ENCODE measurements at places on chromosomes 5 and 9. TPM values are rescaled to one million over a fixed set of nuclear protein-coding genes. Genes with fewer than 3 reads are reported as not detected.
A peak's percentile ranks its signal among the peaks of the same experiment; 100 is the strongest.

GRCh38 chr5:116998024-116998423 is 423.4 kb upstream of the SEMA6A start:
- DNase-seq, result no peak

GRCh38 chr5:98911280-98912040 is 17.3 kb downstream of the CHD1 start:
- peak; percentile 9 for DNase-seq

DNA sequence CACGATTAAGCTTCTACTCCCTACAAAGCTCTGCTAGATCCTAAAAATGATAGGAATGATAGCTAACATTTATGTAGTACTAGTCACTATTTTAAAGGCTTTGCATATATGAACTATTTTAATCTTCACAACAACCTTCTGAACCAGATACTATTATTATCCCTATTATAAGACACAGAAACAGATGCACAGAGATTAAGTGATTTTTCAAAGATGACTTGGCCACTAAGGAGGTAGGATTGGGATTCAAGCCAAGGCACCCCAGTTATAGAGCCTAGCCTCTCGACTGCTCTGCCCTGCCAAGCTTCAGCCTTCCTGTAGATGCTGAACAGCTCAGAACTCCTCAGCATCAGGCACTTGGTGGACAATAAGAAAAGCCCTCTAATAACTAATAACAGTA is 200.9 kb upstream of the PTGER4 start:
- DNase-seq, result peak; percentile 46

DNA sequence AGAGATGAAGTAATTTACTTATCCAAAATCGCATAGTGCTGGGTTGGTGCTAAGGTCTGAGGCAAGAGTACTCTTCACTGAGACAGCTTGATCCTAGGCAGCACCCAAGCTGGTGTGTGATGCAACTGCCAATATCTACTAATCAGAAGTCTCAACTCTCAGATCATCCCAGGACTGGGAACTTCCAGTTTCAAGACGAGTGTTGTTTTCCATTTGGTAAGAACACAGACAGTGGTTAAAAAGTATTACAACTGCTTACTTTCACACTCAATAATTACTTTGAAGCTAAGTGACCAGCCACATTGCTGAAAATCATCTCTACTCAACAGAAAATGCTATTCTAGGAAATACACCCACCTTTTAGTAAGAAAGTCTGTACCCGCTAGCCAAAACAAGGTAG is 45.3 kb downstream of the FBXW11 start:
- no peak for DNase-seq

DNA sequence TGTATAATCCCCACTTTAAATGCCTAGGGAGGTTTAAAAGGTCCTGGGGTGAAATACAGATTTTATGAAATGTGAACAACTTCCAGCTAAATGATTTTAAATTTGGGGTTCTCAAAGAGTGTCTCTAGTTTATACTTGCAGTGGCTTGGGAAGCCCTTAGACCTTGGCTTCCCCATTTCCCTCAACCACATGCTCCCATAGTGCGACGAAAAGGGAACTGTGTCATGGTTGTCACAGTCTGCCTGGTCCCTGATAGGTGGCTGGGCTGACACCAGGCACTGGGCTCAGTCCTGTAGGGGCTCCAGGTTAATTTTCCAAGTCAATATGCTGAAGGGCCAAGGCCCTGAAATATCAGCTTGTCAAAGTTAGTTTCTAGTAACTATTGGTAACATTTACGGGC is 10.4 kb upstream of the CXCL14 start:
- DNase-seq, result no peak

DNA sequence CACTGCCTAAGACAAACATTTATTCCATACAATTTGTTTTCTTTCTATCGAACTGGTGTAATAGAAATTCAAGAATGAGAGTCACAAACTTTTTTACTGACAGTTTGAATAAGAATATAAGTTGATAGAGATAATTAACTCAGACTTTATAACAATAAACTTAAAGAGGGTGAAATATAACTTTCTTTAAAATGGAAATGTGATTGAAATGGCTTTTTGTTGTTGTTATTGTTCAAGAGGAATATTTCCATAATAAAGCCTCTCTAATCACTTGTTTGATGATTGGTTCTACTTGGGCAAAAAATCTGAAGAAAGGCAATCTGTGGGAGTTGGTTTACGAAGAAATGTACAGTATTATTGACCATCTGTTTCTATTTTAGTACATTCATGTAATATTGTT is 79.3 kb downstream of the ST8SIA4 start:
- no peak for DNase-seq

DNA sequence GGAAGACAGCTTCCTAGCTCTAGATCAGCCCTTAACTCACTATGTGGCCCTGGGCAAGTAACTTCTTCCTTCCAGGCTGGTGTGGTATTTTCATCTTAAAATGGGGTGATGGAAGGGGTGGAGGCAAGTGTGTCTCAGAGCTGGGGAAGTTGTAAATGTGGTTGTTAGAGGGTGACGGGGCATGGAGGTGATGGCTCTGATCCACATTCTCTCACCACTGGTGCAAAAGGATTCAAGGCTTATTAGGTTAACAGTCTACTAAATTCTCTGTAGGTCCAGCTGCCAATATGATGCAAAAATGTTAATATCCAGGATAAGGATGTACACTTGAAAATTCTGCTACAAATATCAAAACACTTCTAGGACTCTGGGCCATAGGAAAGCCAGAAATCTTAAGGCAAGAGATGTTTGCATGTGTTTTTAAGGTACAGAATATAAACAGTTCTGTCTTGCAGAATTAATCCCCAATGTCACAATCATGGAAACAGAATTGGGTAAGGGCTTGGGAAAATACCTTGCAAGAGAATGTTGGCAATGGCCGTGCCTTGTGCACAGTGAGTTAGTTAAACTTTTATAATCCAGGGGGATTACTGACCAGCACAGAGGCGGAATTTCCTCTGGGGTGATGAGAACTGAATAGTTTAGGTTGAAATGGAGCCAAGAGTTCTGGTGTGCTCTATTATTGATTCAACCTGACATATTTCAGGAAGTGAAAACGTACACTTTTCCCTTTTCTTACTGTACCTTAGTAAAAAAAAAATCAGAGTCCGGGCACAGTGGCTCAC is 19.8 kb downstream of the TNFSF15 start:
- no peak for DNase-seq

DNA sequence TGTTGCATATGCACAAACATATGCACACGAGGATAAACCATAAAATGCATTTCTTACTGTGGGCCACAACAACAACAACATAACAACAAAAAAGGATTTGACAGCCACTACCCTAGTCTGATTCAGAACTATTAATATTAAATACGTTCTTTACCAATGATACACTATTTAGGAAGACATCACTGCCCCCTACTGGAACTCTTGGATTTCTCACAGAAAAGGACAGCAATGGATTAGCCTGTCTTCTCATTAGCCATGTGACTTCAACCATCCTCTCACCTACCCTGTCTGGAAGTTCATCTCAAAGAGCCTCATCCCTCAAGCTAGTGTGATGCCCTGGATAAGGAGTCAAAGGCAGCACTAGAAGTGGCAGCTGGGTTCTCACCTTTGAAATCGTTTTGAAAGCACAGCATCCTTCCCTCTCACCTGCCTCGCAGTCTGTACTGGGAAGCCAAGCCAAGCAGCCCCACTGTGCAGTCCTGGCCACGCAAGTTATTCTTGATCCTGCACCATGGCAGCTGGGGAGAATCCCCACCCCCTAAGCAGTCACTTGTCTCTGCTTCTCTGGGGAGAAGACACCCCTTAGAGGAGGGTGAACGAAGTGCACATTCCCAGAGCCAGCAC is 64.6 kb downstream of the SH3TC2 start:
- DNase-seq, result peak; percentile 89

DNA sequence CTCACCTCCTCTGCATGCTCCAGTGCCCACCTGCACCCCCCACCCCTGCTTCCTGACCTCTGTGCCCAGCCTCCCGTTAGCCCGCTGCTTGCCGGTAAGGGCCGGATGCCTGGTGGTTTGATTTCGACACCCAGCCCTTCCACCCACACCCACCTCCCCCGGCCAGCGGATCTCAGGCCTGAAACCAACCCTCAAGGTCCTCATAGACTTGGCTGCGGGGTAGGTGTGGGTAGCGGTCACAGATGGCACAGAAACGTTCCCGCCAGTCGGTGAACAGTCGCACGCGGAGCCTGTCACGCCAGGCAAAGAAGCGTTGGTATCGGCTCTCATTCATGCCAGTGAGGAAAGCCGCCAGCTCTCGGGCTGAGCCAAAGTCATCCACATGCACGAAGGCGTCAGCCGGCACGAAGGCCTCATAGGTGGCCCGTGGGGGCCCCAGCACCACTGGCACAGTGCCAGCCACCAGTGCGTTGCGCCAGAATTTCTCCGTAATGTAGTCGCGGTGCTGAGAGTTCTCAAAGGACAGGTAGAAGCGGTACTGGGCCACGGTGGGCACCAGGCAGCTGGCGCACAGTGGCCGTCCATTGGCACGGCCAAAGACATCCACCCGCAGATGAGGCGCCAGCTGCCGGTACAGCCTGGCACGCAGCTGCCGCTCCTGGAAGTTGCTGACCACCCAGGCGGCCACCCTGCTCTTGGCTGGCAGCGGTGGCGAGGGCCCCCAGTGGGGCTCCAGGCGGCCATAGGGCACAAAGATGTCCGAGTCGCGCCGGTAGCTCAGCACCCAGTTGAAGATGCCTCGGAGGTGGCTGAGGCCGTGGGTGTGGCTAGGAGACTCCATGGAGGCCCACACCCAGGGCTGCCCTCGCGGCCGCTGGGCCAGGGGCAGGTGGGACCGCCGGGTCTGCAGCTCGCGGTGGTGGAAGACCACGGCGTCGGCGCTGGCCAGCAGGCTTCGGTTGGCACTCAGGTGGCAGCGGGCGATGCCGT is 1.1 kb downstream of the FUT7 start:
- DNase-seq, result no peak

DNA sequence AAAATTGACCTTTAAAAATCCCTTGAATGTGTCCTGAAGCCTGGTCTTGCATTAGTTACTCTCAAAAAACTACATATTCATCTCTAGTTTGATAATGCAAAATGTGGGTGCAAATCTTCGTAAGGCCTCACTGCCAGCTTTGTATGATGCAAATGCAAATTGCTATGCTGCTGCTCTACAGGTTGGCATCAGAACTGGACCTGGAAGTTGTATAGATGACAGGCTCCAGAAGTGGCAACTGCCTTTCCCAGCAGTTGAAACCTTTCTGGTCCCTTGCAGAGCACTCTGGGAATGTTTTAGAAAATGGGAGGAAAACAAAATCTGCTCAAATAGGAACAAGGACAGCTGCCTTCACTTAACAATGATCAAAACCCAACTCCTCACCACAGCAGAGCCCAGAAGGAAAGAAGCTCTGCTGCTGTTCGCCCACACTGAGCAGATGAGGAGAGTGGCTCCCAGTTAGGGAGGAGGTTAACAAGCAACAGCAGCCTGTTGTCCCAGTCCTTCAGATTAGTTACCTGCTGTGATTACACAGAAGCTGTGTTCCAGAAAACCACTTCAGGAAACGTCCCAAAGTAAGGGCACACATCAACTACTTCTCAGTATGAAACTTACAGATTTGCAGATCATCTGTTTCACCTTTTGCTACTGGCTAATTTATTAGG is 93.5 kb downstream of the PLPP1 start:
- peak; percentile 70 for DNase-seq

DNA sequence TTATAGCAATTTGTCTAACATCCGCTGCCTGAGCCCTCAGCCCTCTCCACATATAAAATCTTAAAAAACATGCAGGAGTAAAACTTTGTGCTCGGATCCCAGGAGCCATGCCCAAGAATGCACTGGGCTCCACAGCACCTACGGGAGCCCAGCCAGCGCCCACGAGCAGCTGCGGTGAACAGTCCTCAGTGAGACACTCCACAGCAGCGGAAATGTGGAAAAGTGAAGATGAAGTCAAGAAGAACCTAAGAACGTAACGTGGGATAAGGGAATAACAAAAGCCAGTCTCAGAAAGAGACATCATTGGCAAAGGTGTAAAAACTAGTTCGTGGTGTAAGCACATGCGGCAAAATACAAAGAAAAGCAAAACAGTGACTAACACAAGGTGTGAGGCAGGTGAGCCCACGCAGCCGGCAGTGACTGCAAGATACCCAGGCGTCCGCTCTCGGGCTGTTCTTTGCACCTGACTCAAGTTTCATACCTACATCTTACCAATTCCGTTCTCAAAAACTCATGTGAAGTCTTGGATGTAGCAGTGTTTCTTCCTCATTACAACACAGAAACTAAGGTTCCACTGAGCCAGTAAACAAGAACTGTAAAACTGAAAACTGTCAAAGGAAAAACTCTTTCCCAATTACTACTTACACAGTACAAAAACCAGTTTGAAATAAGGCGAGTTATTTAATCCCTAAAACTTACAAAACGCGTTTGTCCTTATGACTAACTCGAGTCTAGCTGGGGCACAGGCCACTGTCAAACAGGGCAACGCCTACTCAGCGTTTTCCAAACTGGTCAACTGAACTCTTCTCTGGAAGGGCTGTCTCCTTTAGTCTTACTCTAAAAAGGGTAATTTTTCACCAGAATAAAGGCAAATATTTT is 1.7 kb downstream of the CAMSAP1 start:
- DNase-seq, result peak; percentile 50

DNA sequence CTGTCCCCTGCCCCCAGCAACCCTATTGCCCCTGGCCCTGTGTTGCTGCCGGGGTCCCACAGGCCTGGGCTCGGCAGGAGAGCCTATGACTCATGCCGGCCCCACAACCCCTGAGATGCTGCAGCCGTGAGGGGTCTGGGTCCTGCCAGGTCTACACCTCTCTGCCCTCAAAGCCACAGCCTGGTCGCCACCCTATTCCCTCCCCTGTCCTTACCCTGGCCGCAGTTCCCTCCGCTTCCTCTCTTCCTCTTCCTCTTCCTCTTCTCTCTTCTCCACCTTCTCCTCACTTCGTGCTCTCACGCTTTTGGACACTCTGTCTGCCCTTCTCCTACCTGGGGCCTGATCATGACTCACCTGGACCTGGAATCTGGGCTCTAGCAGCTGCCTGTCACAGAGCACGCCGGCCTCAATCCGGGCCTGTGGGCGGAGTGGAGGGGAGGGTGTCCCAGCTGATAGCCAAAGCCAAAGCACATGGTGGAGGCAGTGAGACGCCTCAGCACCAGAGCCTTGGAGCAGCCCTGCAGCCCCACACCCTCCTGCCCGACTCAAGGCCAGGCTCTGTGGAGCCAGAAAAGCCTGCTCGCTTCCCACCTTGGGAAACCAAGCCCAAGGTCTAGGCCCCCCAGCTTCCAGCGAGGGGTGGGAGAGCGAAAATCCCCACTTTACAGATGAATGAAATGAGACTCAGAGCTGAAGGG is 26.8 kb upstream of the CSF1R start:
- peak; percentile 63 for DNase-seq

Gene IFNK
- not detected for total RNA-seq

Gene AK8
- 0.13 TPM for total RNA-seq

Gene THG1L
- total RNA-seq, result 13.9 TPM

Gene GRIN3A
- total RNA-seq, result not detected

Gene LCN1
- not detected for total RNA-seq

Gene TOR1A
- 40.5 TPM for total RNA-seq

Gene GLRX
- 169 TPM for total RNA-seq

Gene APBA1
- total RNA-seq, result 4.0 TPM

Gene ANGPTL2
- 80.6 TPM for total RNA-seq

Data from myocyte (in vitro differentiated cells).